ENCODE measurements at places on chromosomes 5 and 9.

- no peak for DNase-seq
Observed at GRCh38 chr5:155952486-155953089, 374.4 kb upstream of the SGCD start.

DNA sequence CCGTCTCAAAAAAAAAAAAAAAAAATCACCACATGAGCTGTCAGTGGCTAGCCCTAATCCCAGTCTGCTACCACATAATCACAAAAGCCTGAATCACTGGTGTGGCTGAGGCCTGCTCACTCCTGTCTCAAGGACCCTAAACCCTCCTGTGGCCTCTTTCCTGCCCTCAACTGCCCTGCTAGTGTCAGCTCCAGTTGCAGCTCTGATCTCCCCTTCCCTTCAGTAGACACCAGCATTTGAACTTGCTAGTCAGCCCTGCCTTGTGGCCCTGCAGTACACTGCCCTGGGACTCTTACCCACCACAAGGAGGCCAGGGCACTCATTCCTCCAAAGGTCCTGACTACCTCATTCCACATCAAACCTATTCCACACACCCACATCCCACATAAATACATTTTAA lies 9.5 kb upstream of the P4HA2 start:
- peak; percentile 47 for DNase-seq

- no peak for DNase-seq
Observed at GRCh38 chr5:140151144-140152021, 23.6 kb upstream of the CYSTM1 start.

DNA sequence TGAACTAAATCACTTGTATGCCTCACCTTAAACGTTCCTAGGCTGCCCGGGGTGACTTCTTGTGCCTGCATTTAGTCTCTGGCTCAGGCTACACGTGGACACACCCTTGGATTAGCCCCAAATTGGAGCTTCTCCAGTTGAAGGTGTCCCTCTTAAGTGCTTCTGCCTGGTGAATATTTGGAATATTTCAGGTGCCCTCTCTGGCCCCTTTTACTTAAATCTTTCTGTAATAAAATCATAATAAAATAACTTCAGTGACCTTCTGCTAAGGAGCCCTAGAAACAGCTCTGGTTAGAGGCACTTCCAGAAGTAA lies 74.3 kb upstream of the KLF9 start:
- DNase-seq, result no peak

DNA sequence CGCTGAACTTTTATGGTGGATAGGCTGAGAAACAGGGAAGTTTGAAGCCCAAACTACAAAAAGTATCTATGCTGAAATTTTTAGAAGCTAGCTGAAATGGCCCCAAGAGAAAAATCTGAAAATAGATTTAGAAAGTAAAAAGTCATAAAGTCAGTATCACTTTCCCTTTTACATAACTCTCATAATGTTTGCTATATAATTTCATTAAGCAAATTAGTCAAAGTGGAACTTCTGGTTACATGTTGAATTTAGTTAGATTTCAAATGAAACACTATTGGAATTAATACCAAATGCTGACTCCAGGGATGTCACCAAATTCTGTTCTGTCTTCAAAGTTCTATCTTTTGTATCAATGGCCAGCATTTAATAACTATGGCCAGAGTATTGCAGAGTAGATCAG lies 126.9 kb downstream of the TTC39B start:
- DNase-seq, result no peak

DNA sequence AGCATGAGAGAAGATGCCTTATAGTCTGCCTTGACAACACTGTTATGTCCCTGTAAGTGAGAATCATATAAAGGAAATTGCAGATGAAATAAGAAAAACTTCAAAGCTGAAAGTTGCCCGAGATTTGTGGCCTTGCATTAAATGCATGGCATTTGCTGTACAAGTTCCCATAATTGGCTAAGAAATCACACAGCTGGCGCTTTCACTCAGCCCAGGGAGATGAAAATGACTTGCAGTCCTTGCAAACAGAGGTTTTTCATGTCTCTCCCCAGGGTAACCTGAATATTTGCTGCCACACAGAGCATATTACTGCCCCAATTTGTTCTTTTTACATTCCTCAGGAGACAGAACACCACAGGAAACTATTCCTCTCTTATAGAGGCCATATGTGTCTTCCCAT lies 174.8 kb downstream of the FAM114A2 start:
- DNase-seq, result no peak

DNA sequence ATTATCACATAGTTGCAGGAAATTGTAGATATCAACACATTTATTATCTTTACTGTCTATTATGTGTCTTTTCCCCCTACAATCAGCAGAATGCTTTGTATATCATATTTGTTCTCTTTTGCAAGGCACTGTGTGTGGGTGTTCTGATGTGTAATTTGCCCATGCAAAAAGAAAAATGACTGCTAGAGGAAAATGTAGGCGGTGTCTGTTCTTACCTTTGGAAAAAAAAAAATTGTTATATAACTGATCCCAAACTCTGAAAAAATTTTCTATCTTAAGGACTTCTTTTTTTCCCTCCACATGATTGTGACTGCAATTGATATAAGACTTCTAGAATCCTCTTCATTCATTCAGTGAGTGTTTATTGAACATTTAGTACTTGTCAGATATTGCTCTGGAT lies 24.5 kb downstream of the MRPS30 start:
- DNase-seq, result no peak

DNA sequence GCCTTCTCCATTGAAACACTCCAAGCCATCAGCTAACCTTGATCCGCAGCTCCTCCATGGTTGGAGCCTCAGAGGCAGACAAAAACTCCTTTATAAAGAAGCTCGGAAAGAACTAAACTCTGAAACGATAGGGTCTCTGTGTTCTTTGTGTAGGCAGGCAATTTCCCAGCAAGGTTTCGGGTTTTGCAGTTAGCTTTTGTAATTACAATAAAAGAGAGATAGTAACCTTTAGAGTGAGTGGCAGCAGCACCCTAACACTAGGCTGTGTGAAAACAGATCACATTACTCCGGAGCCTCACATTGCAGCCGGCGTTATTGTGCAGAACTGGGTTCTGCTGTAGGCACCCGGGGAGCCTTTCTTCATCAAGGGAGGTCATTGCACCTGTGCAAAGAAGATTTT lies 115.8 kb upstream of the MAP3K1 start:
- DNase-seq, result no peak

- no peak for DNase-seq
Observed at GRCh38 chr9:136657974-136658848, 4.5 kb upstream of the EGFL7 start.

DNA sequence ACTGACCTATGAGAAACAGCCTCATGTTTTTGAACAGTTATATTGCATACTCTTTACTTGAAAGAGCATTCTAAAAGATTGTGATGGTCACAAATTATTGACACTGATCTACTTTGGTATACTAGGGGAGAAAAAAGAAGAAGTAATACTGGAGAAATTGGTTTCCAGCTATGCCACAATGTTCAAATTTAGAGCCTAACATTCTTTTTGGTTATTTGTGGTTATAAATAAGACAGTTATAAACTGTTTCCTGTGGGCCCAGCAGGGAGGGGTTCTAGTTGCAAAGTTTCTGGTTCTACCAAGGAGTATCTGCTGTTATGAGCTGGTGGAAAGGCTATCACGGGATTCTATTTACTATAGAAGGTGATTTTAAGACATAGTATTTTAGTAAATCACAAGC lies 4.8 kb downstream of the CWC27 start:
- no peak for DNase-seq

GRCh38 chr9:94128580-94128979 lies 44.3 kb downstream of the PTPDC1 start:
- no peak for DNase-seq

DNA sequence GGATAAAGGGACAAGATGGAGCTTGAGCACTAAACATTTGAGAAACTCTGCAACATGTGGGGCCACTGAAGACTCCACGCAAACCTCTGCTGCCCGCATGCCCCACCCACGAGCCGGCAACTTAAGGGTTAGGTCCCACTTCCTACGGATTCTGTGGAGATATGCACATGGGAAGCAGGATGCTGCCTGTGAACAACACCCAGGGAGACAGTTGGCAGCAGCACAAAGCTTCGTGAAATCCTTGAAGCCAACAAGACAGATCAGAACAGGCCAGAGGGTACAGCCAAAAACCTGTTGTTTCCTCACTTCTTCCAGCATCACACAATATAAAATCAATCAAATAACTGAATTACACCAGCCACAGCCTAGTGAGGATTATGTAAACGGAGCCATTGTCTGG lies 270.4 kb downstream of the ENC1 start:
- DNase-seq, result no peak

GRCh38 chr5:174571662-174572397 lies 152.6 kb upstream of the MSX2 start:
- DNase-seq, result peak; percentile 91

- no peak for DNase-seq
Observed at GRCh38 chr9:120526534-120526933, 53.4 kb downstream of the CDK5RAP2 start.

DNA sequence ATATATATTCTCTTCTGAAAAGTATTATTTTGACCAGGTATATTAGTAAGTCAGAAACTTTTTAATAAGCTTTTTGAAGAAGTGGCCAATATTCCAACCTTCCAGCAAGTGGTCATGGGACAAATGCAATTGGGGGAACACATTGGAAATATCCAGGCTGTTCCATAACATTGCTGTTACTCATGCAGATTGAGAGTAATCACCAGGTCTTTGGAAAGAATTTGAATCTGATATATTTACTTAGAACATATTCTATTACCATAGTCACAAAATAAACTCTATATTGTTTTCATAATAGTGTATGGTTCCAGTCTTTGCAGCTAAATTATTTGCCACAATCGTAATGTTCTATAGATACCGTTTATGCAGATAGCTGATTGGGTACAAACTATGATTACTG lies 102.8 kb downstream of the TAF11L14 start:
- DNase-seq, result no peak

DNA sequence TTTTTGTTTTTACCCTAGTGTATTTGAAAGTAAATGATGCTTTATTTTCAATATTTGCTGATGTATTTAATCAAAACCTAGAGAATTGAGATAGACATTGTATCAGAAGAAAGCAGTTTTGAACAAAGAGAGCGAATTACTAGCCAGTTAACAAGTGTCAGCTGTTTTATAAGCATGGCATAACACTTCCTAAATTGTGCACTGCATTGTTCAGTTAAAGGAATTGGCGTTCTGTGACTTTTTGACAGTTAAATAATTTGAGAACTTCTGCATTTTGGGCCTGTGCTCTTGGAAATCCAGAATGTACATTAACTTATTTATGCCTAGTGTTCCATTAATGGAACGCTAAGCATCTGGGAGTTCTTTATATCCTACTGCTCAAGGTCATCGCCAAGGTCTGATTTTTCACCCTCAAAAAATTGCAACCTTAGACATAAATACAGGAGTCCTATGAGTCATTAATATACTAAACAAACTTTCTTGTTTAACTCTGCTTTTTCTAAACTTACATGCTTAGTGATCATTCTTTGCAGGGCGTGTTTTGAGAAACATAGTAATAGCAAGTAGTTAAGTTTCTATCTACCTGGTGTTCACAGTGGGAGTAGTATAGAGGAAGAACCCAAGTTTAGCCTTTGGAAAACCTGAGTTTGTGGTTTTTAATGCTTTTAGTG lies 31.1 kb downstream of the RASA1 start:
- no peak for DNase-seq

- DNase-seq, result no peak
Observed at GRCh38 chr9:21687351-21687750, 115.1 kb upstream of the MTAP start.

- no peak for DNase-seq
Observed at GRCh38 chr9:7988644-7989280, 189.2 kb upstream of the DMAC1 start.

GRCh38 chr5:71589903-71590302 lies 2.8 kb downstream of the MCCC2 start:
- no peak for DNase-seq

- no peak for DNase-seq
Observed at GRCh38 chr5:135356522-135357318, 42.3 kb downstream of the MACROH2A1 start.

DNA sequence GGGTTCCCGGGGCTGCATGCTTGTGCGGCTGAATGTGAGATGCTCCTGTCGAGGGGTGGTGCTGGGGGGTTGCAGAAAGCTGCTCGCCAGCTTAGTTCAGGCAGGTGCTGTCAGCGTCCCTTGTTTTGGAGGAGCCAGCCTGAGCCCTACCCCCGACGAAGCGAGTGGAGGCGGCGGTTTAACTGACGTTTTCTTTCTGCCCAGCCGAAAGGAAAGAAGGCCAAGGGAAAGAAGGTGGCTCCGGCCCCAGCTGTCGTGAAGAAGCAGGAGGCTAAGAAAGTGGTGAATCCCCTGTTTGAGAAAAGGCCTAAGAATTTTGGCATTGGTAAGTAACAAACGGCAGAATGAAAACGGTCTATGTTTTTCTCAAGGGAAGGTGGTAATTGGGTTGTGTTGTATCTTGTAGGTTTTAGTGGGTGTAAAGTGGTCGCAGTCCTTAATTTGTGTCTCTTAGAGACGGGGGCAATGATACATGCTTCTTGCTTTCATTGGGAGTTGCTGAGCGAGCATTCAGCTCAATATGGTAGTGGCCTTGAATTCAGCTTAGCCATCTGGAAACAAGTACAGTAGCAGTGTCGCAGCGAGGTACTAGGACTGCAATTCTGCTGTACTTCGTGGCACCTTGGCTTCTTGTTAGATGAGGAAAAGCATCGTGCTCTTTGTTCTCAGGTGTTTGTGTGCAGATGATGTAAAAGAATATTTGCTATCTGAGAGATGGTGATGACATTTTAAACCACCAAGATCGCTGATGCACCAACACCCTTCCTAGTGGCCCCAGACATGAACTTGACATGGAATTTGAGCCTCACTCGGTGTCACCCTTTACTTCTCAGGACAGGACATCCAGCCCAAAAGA lies 928 bp downstream of the RPL7A start:
- DNase-seq, result no peak

- DNase-seq, result no peak
Observed at GRCh38 chr9:11204521-11204920, 591.7 kb upstream of the PTPRD start.

DNA sequence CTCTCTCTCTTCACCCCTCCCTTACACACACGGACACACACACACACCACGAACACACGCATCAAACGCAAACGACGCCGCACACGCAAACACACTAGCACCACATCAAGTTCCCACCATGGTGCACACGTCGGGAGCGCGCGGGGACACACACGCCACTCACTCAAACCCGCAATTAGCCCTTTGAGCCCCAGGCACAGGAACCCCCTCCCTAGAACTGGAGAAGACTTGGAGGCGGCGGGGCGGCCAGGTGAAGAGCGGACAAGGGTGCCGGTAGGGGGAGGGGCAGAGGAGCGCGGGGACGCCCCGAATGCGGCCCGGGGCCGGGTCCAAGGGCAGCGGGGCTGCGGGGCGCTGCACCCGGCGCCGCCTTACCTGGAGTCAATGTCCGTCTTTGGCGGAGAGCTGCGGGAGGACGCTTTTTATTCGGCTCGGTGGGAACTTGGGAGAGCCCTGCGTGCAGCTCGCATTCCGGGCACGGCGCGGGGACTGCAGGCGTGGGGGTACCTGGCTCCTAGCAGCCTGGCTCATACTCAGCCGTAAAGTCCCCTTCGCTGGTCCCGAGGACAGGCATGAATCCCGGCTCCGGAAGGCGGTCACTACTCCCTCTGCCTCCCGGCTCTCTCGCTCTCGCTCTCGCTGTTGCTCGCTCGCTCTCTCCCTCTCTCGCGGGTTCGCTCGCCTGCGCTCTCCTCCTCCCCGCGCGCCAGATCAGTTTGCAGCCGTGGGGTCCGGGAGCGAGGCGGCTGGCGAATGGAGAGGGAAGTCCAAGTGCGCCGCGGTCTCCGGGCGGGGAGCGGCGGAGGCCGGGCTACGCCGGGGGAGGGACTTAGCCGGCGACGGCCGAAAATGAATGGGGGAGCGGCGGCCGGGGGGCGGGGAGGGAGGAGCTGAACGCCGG lies at the start of gene BRINP1:
Gene BRINP1, minus strand, starts transcription at position 755 of the 901 bp plus-strand sequence. CDS start 56,080 bp downstream, outside the sequence.
- DNase-seq, result no peak
